ENCODE measurements at places on chromosomes 1 and 21.

- no peak for DNase-seq
Observed at GRCh38 chr1:1677718-1678580, 14.6 kb downstream of the SLC35E2B start.

GRCh38 chr1:150021191-150021694 lies 10.7 kb upstream of the OTUD7B start:
- no peak for DNase-seq

- DNase-seq, result no peak
Observed at GRCh38 chr1:28301368-28302174, 27.3 kb upstream of the MED18 start.

GRCh38 chr1:214075305-214075998 lies 87.7 kb downstream of the PROX1 start:
- DNase-seq, result no peak

DNA sequence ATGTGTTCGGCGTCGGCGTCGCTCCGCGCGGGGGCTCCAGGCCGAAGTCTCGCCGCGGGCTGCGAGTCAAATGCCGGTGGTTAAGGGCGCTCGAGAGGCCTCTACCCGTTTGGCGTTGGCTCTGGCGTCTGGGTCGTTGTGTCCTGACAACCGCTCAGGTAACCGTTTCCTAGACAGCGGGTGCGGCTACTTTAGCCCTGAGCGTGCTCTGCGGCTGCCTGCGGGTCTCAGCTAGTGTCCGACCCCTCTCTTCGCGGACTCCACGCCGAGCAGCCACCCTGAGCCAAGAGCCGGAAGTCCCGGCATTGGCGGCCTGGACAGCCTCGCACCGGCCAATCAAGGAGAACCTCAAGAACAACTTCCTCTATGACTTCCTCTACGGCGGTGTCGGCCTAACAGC lies 173.4 kb downstream of the SETD4 start:
- DNase-seq, result no peak

GRCh38 chr1:59070610-59071009 lies 226.3 kb upstream of the FGGY start:
- no peak for DNase-seq

GRCh38 chr1:93738926-93739325 lies 57.3 kb upstream of the BCAR3 start:
- DNase-seq, result no peak

DNA sequence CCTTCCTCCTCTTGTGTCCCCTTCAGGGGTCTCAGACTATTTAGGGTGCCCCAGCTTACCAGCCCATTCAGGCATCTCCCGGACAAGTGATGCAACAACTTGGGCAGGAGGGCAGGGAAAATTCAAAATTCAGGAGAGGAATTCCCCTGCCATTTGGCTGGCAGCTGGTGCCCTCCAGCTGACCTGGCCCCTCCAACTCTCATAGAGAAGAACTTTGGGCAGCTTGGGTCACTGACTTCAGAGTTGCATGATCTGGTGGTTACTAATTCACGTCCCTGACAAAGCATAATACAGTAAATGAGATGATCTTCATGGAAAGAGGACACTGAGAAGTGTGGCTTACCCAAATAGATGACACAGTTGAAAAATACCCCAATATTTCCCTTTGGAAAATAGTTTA lies at the start of gene FCAMR:
Gene FCAMR, minus strand, starts transcription at position 15 of the 400 bp plus-strand sequence. CDS start 335 bp downstream, outside the sequence.
- DNase-seq, result no peak

- no peak for DNase-seq
Observed at GRCh38 chr1:239247285-239247684, 139.1 kb upstream of the CHRM3 start.

GRCh38 chr1:14541348-14541747 lies 57.1 kb upstream of the KAZN start:
- DNase-seq, result no peak

- no peak for DNase-seq
Observed at GRCh38 chr1:77605246-77606026, 77.0 kb downstream of the ZZZ3 start.

DNA sequence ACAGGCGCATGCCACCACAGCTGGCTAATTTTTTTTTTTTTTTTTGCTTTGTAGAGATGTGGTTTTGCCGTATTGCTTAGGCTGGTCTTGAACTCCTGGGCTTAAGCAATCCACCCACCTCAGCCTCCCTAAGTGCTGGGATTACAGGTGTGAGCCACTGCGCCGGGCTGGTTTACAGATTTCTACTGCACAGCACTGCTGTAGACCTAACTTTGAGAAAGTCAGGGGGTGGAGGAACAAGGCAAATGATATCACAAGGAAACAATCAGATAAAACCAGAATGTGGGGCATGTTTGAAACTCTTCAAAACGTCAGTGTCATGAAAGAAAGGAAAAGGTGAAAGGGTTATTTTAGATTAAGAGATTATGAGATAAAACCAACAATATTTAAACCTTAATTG lies 45.3 kb downstream of the URB2 start:
- no peak for DNase-seq
